ENCODE measurements at places on chromosomes 4 and X.

- no peak for DNase-seq
Measured at GRCh38 chr4:181933471-181933870, 309.7 kb upstream of the TENM3 start.

- DNase-seq, result no peak
Measured at GRCh38 chr4:101420661-101421060, 73.3 kb upstream of the PPP3CA start.

DNA sequence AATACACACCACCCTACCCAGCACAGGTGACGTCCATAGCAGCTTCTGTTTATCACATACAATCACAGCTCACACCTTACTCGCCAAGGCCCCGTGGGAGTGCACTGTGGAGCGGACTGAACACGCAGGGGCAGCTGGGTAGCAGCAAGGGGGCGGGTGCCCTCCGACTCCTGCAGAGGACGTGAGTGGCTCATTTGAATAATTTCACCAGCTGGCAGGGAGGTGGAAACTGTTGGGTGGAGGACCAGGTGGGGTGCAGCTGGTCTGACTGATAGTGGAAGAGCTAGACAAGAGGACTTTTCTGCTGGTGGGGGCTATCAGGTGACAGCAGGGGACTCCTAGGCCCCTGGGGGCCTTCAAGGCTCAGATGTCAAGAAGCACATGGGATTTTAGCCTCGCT, 16.3 kb downstream of the MAN2B2 start:
- no peak for DNase-seq

DNA sequence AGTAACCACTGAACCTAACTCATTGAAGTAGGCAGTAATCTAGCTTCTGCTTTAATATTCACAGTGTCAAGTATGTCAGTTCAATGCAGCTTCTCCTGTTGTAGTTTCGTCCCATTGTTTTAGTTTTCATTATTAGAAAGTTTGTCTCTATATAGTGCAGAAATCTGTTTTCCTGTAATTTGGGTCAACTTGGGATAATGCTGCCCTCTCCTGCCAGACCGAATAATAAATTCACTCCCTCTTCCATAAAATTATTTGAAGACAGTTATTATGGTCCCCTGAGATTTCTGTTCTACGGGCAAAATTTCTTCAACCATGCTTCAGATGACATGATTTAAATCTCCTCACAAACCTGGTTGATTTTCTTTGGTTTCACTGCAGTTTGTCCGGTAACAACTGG, 4.6 kb upstream of the LUZP4 start:
- DNase-seq, result no peak

- no peak for DNase-seq
Measured at GRCh38 chr4:14023036-14023435, 395.5 kb upstream of the BOD1L1 start.

GRCh38 chrX:17944833-17945497, 83.9 kb upstream of the RAI2 start:
- no peak for DNase-seq

DNA sequence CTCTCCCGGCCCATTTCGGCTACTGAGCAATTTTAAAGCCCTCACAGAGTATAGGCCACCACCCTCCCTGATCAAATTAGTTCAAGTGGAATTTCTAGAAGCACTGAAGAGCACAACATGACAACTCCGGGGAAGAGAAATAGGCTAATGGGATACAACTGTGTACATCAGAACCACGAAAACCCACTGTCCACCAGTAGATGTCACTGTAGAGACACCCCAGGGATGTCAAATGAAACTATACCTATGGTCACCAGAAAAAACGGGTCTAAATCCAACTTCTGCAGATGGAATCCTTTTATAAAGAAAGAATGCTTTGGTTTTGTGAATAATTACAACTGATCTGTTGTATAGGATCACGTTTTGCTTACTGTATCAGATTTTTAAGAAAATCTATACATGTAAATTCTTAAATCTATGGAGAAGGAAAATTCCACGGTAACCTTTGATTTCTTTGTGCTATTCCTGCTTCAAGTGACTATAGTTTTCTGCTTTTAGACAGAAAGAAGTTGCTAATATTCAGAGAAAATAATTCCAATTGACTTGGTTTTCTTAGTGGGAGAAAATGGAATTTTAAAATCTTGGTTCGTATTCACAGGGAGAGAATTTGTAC, 29.5 kb upstream of the MAP3K15 start:
- DNase-seq, result no peak

- DNase-seq, result no peak
Measured at GRCh38 chr4:100936661-100937375, 410.5 kb downstream of the PPP3CA start.

DNA sequence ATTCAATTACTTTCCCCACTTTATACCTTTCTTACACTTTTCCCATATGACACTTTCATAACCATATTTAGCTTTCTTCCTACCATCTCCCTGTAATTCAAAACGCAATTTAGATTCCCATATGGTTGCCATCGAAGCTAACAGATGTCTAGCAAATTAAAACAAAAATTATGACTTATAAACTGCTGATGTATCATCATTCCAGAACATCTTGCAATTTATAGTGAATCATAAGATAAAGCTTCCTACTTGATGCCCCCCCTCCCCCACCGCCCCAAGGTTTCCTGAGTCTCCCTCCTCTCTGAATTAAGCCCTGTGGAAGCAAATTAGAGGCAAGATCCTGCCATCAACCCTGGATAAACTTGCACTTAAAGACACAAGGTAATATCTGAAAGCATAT, 5.4 kb downstream of the TSPAN5 start:
- no peak for DNase-seq

GRCh38 chr4:81538716-81539427, 67.2 kb upstream of the RASGEF1B start:
- DNase-seq, result no peak

- no peak for DNase-seq
Measured at GRCh38 chr4:7511525-7511924, 76.8 kb upstream of the PSAPL1 start.

DNA sequence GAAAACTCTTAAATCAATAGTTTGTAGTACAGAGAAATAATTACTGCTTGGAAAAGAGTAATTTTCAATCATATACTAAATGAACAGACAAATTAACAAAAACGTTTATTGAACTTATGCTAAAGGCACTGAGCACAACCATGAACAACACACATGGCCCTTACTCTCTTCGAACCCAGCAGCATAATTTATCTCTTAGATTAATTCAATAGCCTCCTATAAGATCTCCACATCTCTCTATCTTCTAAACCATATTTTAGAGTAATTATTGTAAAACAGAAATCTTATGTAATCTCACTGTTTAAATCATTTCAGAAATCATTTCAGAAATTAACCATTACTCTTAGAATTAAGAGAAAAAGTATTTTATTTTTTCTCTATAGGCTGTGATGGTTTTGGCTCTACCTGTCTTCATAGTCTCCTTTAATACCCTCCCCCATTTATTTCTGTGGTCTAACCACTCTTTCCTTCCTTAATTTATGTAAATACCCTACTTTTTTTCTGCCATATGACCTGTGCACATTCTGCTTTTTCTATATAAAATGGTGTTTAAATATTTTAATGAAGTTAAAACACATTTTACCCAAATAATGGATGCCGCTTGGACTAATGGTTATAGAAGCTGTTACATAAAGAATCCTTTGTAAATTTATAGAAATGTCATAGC, 218.5 kb downstream of the CCSER1 start:
- DNase-seq, result no peak

GRCh38 chr4:176927664-176928063, 134.9 kb upstream of the VEGFC start:
- DNase-seq, result no peak

GRCh38 chr4:153549405-153549804, 83.2 kb downstream of the TMEM131L start:
- DNase-seq, result no peak

DNA sequence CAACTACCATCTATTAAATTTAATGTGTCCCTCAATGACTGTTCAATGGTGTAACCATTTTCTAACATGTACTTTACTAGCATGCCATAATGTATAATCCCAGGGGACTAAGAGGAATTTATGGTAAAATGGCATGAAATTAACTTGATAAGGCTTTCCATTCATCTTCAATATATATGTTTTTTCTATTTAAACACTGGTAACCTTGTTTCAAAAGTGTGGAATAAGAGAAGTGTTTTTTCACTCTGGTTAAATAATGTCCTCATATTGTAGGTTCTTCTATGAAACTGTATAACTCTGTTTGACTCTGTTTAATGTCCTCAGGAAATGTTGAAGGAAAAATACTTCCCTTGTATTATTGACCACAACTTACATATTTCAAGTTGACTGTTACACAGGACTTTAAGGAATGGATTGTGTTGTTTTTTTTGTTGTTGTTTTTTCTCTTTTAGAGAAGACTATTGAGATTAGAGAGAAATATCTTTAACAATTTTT, 113.8 kb upstream of the ARSJ start:
- no peak for DNase-seq
